ENCODE measurements at places on chromosomes 13 and 19.
A peak's percentile ranks its signal among the peaks of the same experiment; 100 is the strongest.

DNA sequence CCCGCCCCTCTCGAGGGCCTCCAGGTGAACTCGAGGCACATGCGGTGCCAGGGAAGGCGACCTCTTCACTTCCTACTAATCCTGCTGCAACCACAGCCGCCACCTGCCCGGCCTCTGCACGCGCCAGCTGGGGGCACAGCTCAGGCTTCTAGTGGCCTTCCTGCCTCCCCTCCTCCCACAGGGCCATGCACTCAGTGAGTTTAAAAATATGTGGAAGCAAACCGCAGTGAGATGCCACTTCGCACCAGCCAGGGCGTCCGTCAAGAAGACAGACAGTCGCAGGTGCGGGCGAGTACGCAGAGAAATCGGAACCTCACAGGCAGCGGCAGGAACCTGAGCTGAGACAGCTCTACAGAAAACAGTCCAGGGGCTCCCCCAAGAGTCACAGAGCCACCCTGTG lies 10.4 kb downstream of the LMNB2 start:
- peak; percentile 89 for DNase-seq

DNA sequence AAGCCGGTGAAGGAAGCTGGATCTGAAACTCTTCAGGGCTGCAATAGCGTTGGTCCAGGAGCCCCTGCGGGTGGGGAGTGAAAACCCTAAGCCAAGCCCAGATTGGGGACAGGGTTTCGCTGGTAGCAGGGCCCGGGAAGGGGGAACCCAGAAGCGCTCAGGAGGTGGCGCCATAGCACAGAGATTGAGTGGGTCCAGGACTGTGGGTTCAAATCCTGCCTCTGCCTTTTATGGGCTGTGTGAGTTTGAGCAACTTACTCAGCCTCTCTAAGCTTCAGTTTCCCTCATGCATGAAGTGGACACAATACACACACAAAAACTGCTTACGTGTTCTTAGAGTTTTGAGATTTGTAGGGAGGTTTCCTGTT lies 8.3 kb upstream of the SYCN start:
- peak; percentile 59 for DNase-seq

DNA sequence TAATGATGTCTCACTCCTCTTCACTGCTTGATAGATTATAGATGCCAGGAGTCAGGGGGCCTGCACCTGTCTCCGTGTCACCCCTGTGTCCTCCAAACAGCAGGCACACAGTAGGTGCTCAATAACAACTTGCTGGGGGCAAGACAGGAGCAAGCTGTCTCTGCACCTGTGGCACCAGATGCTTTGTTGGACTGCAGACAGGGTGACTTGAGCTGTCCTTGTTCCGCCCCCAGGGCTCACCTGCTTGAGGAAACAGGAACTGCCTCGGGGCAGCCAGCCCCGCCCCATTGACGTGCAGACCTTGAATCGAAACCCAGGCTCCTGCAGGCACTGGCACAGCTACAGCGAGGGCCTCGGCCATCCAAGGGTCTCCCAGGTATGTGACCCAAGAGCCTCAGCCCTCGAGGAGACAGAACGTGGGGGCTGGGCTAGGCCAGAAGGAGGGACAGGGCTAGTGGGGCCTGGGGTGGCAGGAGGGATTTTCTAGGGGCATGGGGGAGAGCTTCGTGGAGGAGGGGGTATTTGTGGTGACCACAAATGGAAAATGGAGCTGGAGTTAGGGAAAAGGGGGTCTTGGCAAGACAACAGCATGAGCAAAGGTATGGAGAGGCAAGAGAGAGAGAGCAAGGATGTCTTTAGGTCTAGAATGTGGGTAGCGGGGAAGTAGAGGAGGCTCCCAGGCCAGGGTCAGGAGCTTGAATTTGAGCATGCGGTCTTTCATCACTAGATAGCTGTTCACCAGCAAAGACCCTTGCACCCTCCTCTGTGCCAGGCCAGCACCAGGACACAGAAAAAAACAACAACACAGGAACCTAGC lies at the start of gene HSH2D:
Gene HSH2D (plus strand): TSS at position 287 of the 817 bp plus-strand sequence. CDS start 5,066 bp downstream, outside the sequence.
- peak; percentile 97 for DNase-seq

DNA sequence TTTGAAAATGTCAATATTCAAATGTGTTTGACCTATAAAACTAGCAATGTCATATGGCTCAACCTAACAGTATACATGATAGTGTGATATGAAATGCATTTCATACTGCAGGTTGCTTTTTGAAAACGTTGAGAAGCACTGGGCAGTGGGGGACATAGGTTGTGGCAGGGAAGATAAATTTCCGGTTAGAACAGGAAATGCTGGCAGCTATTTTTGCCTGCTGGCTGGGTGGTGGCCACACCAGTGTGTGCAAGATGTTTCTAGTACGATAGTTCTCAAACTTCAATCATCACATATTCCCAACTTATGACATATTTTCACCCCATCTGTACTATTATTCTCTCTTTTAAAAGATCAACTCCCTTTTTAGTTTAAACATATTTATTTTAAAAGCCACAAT lies 17.2 kb downstream of the FXYD5 start:
- no peak for DNase-seq

GRCh38 chr13:62129000-62129551 lies 713.4 kb upstream of the PCDH20 start:
- no peak for DNase-seq

All from NAMALWA (cell line).